Stimulated activated CD8-positive, alpha-beta memory T cell treated with anti-CD3 and anti-CD28 coated beads, Interleukin-12 subunit alpha, Interleukin-12 subunit beta, amount 100 ng/mL, for 4 hours (primary cell): ENCODE measurements at places on chromosomes 6 and 20.

DNA sequence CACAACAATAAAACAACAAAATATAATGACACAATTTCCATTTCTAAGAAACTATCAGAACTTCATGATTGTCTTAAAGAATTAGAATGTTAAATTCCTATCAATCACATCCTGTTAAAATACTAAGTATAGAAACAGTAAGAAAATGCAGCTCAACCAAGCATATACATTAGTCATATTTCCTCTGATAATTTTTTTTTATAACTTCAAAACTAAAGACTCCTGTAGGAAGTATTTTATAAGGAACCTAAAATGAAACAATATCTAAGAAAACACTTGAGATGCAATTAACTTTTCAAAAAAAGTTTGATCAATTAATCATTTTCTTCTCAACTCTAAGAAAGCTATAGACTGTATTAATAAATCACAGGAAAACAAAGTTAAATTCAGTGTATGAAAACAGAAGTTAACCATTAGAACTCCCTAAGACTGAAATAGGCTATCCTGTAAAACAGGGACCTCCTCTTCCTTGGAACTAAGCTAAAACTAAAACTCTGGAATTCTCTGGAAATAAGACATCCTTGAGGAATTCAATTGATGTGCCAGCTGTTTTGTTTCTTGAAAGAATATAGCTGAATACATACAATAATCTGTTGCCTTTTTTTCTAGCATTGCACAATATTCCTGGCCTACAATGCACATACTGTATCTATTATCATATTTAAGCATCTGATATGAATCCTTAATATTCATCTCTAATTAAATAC, 19.8 kb downstream of the FKBP5 start:
- no peak for DNase-seq

DNA sequence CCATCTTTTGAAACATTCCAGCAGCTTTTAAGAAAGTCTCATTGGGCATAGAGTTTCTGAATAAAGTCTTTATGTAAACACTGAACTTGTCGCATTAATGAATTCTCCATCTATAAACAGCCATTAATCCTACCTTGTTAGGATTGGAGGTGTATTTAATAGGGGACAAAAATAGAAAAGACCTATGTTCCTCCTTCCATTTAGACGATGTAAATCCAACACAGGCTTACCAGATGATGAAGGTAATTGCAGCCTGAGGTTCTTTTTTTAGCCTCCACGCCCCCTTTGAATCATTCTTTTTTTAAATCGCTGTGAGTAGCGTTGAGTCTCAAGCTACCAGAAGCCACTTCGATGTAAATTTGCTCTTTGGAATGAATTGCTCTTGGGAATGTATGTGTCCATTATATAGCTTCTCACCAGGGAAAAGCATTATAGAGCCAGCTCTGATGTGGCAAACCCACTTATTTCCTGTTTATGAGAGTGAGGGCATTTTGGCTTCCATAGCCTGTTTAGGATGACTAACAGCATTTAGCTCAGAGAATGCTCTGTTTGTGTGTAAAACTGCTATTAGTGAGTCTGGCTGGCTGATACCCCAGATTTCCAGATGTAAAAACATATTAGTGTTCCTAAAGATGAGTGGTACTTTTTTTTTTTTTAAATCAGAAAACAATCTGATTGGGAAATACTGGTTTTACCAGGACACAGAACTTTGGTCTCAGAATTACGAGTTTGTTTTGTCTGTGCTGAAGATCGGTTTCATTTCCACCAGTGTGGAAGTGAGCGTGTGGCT, 74.9 kb upstream of the CLDN20 start:
- no peak for DNase-seq

DNA sequence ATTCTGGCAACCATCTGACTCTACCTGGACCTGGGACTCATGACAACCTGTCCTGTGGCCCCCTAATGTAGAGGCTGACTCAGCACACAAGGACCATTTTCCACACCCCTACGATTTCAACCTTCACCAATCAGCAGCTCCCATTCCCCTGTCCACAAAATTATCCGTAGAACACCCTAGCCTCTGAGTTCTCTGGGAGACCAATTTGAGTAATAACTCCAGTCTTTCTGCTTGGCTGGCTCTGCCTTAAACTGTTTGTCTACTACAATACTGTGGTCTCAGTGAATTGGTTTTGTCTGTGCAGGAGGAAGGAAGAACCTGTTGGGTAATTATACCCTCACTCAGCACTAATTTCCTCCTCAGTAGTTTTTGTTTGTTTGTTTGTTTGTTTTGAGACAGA, 99.3 kb upstream of the MRPS10 start:
- DNase-seq: no peak

GRCh38 chr6:105021399-105021798, 64.5 kb downstream of the LIN28B start:
- DNase-seq: no peak

- DNase-seq: no peak
These were observed 202.1 kb downstream of the ARHGAP18 start for GRCh38 chr6:129507846-129508245.

GRCh38 chr20:6509374-6509773, 258.1 kb upstream of the BMP2 start:
- DNase-seq: no peak

DNA sequence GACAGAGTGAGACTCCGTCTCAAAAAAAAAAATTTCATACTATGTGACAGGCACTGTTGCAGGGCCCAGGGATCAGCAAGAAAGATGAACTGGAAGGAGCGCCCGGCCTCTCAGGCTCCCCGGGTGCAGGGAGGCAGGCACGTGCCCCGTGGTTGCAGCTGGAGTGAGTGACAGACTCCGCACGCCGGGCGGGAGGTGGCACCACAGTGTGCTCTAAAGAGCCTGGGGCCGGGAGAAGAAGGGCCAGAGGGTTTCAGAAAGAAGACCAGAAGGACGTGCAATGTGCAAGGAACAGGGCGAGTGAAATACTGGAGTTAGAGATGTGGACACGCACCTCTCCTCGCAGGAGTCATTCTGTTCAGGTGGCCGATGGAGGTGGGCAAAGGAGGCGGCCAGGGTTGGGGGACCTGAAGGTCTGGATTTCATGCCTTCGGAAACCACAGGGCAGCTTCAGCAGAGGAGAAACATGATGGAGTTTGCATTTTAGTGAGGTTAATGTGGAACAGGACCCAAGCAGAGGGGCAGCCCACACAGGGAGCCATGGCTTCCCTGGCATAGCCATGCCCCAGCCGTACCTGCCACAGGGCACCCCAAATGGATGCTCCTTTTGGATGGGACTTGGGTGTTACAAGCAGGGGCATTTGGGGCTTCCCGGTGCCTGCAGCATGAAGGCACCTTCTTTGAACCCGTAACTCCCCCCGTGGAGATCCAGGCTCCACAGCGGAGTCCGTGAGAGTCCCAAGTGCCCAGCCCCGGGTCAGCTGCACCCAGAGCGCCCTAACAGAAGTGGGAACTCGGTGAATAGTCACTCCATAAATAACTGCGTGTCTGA, 226.2 kb downstream of the ERMARD start:
- no peak for DNase-seq

DNA sequence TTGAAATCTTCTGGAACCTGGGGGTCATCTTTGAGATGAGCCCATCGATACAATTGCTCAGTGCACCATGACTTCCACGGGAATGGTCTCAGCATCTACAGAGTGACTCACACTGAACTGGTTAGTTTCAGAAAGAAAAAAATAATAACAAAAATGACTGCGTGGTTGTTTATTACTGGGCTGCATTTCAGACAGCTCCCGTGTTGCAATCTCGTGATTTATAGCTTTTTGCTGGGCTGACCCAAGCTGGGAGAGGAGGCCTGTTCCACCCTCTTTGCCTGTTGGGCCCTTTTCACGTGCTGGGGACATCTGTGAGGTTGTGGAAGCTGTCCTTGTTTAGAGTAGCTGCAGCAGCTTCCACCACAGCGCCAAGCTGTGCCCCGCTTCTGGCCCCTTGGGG, 225.5 kb downstream of the BMP7 start:
- no peak for DNase-seq

- no peak for DNase-seq
These were observed 378.1 kb upstream of the JARID2 start for GRCh38 chr6:14867802-14868201.

- DNase-seq: peak; percentile 48
These were observed 4.9 kb upstream of the DLL1 start for GRCh38 chr6:170295510-170296422.

DNA sequence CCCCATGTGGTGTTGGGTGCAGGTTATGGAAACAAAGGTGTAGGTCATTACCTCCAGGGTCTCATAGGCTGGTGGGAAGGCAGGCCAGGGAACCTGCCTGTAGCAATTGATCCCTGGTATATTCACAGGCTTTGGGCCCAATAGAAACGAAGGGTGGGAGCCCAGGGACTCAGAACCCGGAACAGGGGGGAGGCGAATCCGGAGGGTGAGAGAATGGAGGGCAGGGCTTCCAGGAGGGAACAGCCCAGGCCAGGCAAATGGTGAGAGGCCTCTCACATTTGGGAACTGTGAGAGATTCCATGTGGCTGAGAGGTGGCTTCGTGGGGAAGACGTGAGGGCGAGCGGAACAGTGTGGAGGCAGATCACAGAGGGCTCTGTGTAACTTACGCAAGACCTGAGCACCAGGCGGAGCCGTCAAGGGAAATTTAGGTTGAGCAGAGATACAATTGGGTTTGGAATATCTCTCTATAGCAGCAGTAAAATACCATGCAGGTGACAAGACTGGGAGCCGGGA, 267.1 kb downstream of the ERMARD start:
- no peak for DNase-seq

- no peak for DNase-seq
These were observed 491.7 kb downstream of the PTPRT start for GRCh38 chr20:42697962-42698361.

DNA sequence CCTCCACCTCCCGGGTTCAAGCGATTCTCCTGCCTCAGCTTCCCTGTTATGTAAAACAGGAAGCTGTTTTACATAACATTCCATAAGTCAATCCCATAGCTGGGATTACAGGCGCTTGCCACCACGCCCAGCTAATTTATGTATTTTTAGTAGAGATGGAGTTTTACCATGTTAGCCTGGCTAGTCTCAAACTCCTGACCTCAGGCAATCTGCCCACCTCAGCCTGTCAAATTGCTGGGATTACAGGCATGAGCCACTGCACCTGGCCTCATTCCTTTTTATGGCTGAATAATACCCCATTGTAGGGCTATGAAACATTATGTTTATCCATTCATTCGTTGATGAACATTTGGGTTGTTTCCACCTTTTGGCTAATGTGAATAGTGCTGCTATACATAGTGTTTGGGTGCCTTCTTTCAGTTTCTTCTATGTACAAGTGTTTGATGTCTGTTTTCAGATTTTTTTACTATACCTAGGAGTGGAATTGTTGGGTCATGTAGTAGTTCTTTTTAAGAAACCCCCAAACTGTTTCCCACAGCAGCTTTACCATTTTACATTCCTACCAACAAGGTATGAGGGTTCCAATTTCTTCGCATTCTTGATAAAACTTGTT, 138.7 kb upstream of the COL21A1 start:
- no peak for DNase-seq

GRCh38 chr20:54062812-54063280, 7.5 kb downstream of the BCAS1 start:
- DNase-seq: no peak

- no peak for DNase-seq
These were observed 65.8 kb upstream of the SNRPB2 start for GRCh38 chr20:16664020-16664419.

GRCh38 chr6:150895928-150896632, 30.6 kb downstream of the MTHFD1L start:
- no peak for DNase-seq

DNA sequence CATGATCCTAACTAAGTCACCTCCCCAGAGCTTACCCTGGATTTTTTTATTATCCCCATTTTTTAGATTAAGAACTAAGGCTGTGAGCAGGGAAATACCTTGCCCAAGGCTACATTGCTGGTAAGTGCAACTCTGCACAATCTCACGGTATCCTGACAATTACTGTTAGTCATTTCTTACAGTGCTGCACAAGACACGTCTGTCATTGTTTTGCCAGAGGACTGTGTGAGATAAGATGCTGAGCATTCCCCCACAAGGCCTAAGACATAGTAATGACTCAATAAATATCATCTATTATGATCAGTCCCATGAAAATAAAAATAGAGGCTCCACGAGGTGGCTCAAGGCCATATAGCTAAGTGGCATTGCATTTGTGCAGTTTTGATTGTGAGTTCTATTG, 21.0 kb downstream of the PFDN4 start:
- DNase-seq: no peak

GRCh38 chr6:68134796-68135195, 500.3 kb upstream of the ADGRB3 start:
- no peak for DNase-seq

DNA sequence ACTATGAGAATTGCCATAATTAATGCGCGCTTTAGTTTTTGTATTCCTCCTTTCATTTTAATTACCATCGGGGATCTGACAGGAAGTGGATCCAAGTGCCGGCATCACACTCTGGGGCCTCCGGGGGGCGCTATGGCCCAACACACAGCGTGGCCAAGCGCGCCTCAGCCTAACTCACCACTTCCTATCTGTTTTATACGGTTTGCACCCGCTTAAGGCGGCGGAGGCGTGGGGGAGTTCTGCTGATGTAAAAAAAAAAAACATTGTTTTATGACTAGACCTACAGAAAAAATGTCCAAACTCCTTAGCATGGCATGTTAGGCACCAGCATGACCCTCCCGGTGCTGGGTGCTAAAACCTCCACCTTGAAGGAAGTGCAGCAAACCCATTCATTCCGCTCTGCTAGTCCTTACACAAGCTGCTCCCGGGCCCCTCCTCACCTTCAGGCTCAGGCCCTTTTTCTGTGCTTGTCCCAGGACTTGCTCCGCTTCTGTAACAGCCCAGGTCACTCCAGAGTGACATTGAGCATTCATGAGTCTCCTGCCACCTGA, 4.5 kb upstream of the EBF4 start:
- peak; percentile 66 for DNase-seq

DNA sequence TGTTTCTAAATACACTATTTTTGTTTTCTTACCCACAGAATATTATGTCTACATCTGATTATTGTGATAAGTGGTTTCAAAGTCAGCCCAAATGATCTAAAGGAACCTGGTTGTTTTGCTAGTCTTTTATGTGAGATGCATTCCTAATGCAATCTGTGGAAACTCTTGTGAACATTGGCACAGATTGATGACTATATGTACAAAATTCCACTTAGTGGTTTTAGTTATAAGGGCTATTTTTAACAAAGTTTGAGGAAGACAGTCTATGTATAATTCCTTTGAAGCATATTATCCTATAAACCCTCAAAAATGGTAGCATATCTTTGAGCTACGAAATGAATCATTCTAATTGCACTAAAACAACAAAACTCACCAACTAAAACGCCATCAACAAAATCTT, 140.9 kb downstream of the GRIK2 start:
- no peak for DNase-seq

DNA sequence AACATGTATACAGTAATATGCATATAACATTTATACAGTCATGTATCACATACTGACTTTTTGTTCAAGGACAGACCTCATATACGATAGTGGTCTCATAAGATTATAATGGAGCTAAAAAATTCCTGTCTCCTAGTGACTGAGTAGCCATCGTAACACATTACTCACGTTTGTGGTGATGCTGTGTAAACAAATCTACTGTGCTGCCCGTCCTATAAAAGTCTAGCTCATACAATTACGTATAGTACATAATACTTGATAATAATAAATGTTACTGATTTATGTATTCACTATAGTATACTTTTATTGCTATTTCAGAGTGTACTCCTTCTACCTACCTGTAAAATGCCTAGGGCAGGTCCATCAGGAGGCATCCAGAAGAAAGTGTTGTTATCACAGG, 17.4 kb downstream of the SERAC1 start:
- no peak for DNase-seq

- no peak for DNase-seq
These were observed 8.9 kb upstream of the QKI start for GRCh38 chr6:163405412-163406309.

- DNase-seq: no peak
These were observed 36.3 kb downstream of the AHI1 start for GRCh38 chr6:135461208-135461607.
